HFFc6 (cell line): ENCODE measurements at places on chromosomes 2 and 18. TPM values are rescaled to one million over a fixed set of nuclear protein-coding genes. Genes with fewer than 3 reads are reported as not detected.
A peak's percentile ranks its signal among the peaks of the same experiment; 100 is the strongest.

- DNase-seq, result no peak
- H3K27ac ChIP-seq, result peak overlapping the region; percentile 87
- H3K4me3 ChIP-seq, result no peak overlapping the region
- H3K27me3 ChIP-seq, result peaks cover 1% of the 10 kb centered on the region; the same call in 1 of the 2 replicates
- H3K4me1 ChIP-seq, result peaks cover 39% of the 10 kb centered on the region
Observed at GRCh38 chr18:23301972-23302371, 151.1 kb upstream of the RIOK3 start.

- no peak for DNase-seq
- H3K27me3 ChIP-seq, result peaks cover 4% of the 10 kb centered on the region; the same call in 1 of the 2 replicates
- H3K4me3 ChIP-seq, result no peak overlapping the region
- H3K36me3 ChIP-seq, result no peaks in the 10 kb centered on the region
- peaks cover 30% of the 10 kb centered on the region for H3K4me1 ChIP-seq
- H3K27ac ChIP-seq, result no peak overlapping the region
Observed at GRCh38 chr2:38723173-38723572, 28.0 kb downstream of the SRSF7 start.

- no peaks in the 10 kb centered on the region for H3K36me3 ChIP-seq
- no peak overlapping the region for H3K27ac ChIP-seq
- H3K4me1 ChIP-seq, result peaks cover 6% of the 10 kb centered on the region
Observed at GRCh38 chr2:179525340-179525739, 260.7 kb upstream of the SESTD1 start.

- H3K27ac ChIP-seq, result peak overlapping the region; percentile 69
- H3K27me3 ChIP-seq, result peaks cover 9% of the 10 kb centered on the region
- peak; percentile 25 for DNase-seq
Observed at GRCh38 chr18:21735452-21736015, 5.1 kb upstream of the MIB1 start.

- H3K27me3 ChIP-seq, result no peaks in the 10 kb centered on the region; the same call in 1 of the 2 replicates
- no peaks in the 10 kb centered on the region for H3K36me3 ChIP-seq
- no peaks in the 10 kb centered on the region for H3K4me1 ChIP-seq
- DNase-seq, result no peak
Observed at GRCh38 chr2:195021711-195022507, 635.1 kb upstream of the SLC39A10 start.

GRCh38 chr18:36737316-36737715, 91.5 kb downstream of the TPGS2 start:
- H3K4me1 ChIP-seq, result peaks cover 6% of the 10 kb centered on the region
- peaks cover 2% of the 10 kb centered on the region; the same call in 1 of the 2 replicates for H3K27me3 ChIP-seq
- no peak overlapping the region for H3K4me3 ChIP-seq
- peaks cover 39% of the 10 kb centered on the region for H3K36me3 ChIP-seq

DNA sequence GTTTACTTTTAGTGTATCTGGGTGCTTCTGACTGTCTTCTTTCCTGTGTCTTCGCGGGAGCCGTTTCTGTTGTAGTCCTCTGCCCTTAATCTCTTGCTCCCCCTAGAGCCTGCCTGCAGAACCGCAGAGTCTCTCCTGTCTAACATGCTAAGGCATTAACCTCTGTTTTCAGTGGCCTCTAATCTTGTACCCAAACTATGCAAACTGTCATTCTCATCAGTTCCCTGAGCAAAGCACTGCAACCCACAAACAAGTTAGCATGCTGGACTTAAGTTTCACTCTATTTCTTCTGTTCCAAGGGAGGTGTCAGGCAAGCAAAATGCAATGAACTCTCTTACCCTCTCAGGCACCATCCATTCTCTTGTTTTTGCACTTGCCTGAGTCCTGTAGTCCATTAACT, 138.4 kb downstream of the OTX1 start:
- H3K27me3 ChIP-seq, result no peaks in the 10 kb centered on the region; the same call in 1 of the 2 replicates
- no peak overlapping the region for H3K27ac ChIP-seq
- H3K4me1 ChIP-seq, result peaks cover 7% of the 10 kb centered on the region

- DNase-seq, result no peak
- peaks cover 7% of the 10 kb centered on the region; the same call in 1 of the 2 replicates for H3K4me1 ChIP-seq
- H3K4me3 ChIP-seq, result peak within 1 kb of the TSS; percentile 76
- H3K27me3 ChIP-seq, result peaks cover 18% of the 10 kb centered on the region
Observed at GRCh38 chr18:69400253-69400975, at the start of gene DOK6. Gene DOK6 (plus strand): TSS chr18:69400888.

GRCh38 chr2:30223413-30223874, 7.9 kb upstream of the LBH start:
- peaks cover 25% of the 10 kb centered on the region for H3K4me1 ChIP-seq
- no peak for DNase-seq
- H3K27ac ChIP-seq, result no peak overlapping the region
- H3K36me3 ChIP-seq, result no peaks in the 10 kb centered on the region

DNA sequence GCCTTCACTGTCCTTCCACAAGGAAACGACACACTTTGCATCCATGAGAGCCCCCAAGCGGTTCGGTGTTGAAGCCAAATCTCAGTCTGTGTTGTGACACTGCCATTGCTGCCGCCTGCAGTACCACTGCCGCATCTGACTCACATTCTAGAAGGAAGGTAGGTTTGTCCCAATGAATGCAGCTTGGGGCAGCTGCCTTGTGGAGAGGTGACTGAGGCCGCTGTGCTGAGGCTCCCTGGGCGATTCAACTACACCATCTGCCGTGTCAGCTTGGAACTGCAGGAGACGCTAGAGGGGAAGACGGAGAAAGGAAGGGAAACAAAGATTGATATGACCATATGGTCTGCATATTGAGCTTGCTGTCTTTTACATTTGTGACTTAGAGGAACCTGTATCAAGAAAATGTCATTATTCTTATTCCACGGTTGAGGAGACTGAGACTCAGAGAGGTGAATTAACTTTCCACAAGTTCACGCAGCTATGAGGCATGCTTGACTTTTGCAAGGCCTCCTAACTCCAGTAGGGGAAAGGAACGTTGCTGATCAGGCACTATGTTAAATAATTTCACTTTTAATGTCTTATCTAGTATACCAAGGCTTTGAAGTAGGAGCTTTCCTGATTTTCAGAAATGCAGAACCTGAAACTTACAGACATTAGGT, 43.5 kb upstream of the LMAN1 start:
- H3K4me1 ChIP-seq, result peaks cover 18% of the 10 kb centered on the region
- H3K36me3 ChIP-seq, result no peaks in the 10 kb centered on the region
- H3K27me3 ChIP-seq, result no peaks in the 10 kb centered on the region
- no peak overlapping the region for H3K27ac ChIP-seq
- H3K4me3 ChIP-seq, result no peak overlapping the region

DNA sequence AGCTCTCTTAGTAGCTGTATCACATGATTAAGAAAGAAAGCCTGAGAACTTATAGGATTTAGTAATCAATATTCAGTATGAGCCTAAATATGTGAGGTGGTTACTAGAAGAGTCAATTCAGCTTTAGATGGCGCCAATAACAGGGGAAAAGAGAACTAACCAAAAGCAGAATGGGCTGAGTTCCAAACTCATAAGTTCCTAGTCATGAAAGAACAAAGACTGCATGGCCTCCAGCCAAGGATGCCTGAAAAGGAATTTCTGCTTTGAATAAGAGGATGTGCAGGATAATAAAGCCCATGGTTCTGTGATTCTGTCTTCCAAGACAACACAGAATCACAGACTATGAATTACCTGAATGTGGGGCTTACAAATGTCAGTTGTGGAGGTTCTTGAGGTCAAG, 196.5 kb downstream of the SATB2 start:
- H3K4me3 ChIP-seq, result no peak overlapping the region
- H3K4me1 ChIP-seq, result no peaks in the 10 kb centered on the region
- peaks cover 7% of the 10 kb centered on the region for H3K27me3 ChIP-seq
- H3K36me3 ChIP-seq, result peaks cover 16% of the 10 kb centered on the region

SKOR2 gene
- not detected in 3 replicates for total RNA-seq

XIRP2 gene
- total RNA-seq, result not detected in 3 replicates

ATRAID gene
- 105 to 121 TPM (median 118 TPM) in 3 replicates for total RNA-seq

DPP10 gene
- total RNA-seq, result not detected in 3 replicates
